ENCODE measurements at places on chromosomes 5 and 9.
A peak's percentile ranks its signal among the peaks of the same experiment; 100 is the strongest.

DNA sequence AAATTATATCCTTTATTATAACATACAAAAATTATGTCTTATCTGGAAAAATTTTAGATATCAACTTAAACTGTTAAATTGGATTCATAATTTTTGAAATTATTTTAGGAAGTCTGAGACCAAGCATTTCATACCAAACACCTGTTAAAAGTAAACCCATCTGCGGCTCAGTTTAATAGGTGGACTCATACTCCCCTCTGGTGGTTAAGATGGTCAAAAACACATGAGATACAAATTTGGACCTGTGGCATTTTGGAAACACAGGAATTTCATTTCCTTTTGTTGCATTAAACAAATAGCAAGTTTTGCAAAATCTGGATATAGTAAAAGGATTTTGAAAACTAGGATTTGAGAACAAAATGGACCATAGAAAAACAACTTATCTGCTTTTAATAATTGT is 53.7 kb downstream of the RGMB start:
- no peak for DNase-seq

DNA sequence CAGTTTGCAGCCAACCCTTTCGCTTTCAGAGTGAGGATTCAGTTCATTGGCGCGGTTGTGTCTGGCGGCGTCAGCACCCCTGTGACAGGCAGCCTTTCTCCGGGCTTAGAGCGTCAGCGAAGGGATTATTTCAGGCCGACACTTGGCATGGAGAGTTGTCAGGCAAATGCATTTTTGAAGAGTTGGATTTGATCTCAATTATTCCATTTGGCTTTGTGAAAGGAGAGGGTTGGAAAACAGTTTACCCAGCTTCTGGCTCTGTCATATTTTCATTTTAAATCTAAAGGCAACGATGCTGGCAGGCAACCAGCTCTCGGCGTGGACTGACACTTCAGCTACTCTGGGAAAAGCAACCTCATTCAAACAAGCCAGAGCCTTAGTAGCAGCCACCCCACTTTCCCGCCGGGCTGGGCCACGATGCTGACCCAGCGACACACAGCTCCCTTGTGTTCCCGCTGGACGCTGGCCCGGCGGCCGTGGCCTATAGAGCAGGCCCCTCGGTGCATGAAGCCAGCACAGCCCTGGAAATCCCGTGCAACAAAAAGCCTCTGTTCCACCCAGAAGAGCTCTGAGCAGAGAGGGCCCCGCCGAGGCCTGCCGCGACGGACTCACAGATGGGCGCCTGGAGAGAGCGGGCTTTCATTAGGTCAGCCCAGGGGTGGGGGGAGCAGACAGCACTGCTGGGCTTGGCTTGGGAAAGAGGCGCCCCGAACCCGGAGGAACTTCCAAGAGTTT is 28.9 kb upstream of the LPCAT1 start:
- DNase-seq = no peak

GRCh38 chr9:128420060-128420650 is 502 bp upstream of the CERCAM start:
- peak; percentile 80 for DNase-seq

GRCh38 chr9:88775037-88775471 is 216.2 kb upstream of the S1PR3 start:
- no peak for DNase-seq

DNA sequence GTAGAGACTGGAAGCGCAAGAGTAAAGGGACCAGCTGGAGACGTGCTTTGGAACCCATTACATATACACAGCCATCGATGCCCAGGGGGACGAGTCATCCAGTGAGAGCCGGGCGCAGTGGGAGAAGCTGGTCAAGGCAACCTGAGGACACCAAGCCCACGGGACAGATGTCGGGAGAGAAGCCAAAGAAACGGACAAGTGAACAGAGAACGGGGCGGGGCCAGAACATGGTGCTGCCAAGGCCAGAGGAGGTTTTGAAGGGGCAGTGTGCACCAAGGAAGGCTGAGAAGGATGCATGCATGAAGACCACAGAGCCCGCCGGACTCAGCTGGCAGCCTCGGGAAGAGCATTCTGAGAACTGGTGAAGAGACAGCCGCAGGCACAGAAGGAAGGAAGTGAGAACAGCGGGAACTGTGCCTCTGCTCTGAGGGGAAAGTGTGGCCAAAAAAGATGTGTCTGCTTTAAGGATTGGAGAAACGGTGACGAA is 20.3 kb downstream of the CAMSAP1 start:
- DNase-seq = no peak

- no peak for DNase-seq
Observed at GRCh38 chr5:89972901-89973300, 436.7 kb downstream of the CETN3 start.

- DNase-seq = no peak
Observed at GRCh38 chr5:75524071-75524470, 12.4 kb downstream of the POLK start.

All from stimulated activated CD4-positive, alpha-beta T cell treated with anti-CD3 and anti-CD28 coated beads, Interleukin-2, amount 100 ng/mL, for 24 hours (primary cell).